Naive B cell (primary cell): ENCODE measurements at places on chromosomes 16 and 17. TPM values are rescaled to one million over a fixed set of nuclear protein-coding genes. Genes with fewer than 3 reads are reported as not detected.

Gene FSCN2
- not detected for polyA plus RNA-seq

Gene MYH13
- not detected for polyA plus RNA-seq

Gene CTNS
- 14.5 TPM for polyA plus RNA-seq

Gene ELMO3
- not detected for polyA plus RNA-seq
